Upper lobe of left lung (tissue), 6 donors: ENCODE measurements at places on chromosomes 2 and 18. TPM values are rescaled to one million over a fixed set of nuclear protein-coding genes. Genes with fewer than 3 reads are reported as not detected.
A peak's percentile ranks its signal among the peaks of the same experiment; 100 is the strongest.

Gene CRACDL
- 23.4 TPM for total RNA-seq

Gene IL1RN
- total RNA-seq = 4.7 TPM

Gene SLC16A14
- total RNA-seq = not detected

Gene ALLC
- not detected for total RNA-seq

Gene VWA3B
- 5.2 TPM for total RNA-seq

Gene TXNDC2
- total RNA-seq = 0.33 TPM

Gene TDRD15
- total RNA-seq = 0.07 TPM

DNA sequence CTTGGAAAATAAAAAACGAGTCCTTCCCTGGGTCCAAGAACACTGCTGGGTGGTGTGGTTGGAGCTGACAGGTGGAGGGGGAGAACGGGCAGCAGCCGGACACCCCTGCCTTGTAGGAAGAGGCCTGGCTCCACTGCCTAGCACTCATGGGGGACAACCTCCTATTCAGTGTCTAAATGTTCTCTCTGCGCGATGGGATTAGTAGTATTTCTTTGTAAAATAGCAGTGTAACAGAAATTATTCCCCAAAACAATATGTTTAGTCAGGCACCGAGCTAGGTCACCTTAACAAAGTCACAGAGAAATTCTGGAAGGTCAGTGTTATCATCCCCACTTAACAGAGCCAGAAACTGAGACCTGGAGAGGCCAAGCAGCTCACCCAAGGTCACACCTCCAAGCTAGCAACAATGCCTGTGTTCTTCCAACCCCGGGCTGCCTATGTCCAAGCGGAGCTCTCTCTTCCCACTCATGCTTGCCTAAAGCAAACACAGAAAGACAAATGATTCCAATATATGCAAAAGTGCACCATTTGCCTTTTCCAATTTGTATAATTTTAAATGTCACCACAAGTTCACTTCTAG, 68.0 kb downstream of the STEAP3 start:
- no peak overlapping the region for H3K4me3 ChIP-seq
- H3K27me3 ChIP-seq = no peaks in the 10 kb centered on the region
- no peak overlapping the region for H3K27ac ChIP-seq
- DNase-seq = no peak

DNA sequence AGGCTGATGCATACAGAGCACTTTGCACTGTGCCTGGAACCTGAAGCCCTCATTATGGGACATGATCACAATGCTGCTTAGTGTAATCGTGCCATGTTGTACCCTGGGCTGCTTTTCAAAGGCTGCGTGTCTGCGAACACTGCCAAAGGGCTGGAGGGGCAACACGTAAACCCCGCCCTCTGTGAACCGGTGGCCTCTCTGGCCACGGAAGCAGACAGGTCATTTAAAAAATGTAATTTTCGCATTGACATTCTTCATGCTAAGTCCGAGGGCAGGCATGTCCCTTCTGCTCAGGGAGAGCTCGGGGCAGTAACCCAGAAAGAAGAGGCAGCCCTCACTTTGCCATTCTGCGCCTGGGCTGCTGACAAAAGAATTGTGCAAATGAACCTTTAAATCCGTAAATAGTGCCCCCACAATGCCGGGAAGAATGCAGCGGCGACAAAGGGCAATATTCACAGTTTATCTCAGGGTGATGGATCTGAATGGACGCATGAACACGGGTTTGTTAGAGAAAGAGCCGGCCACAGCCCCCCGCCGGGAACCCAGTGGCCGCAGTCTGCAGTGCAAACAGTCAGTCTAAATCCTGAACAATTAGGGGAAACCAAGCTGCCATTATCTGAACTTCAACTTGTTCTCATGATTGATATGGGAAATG, 226.1 kb downstream of the MYCN start:
- no peaks in the 10 kb centered on the region for H3K36me3 ChIP-seq
- H3K27ac ChIP-seq = no peak overlapping the region

- H3K4me1 ChIP-seq = peaks cover 18% of the 10 kb centered on the region
- no peaks in the 10 kb centered on the region for H3K27me3 ChIP-seq
- H3K36me3 ChIP-seq = no peaks in the 10 kb centered on the region
- no peak overlapping the region for H3K4me3 ChIP-seq
- no peak overlapping the region for H3K27ac ChIP-seq
- DNase-seq = peak; percentile 43
Measured at GRCh38 chr18:10245846-10246175, 208.6 kb upstream of the APCDD1 start.

DNA sequence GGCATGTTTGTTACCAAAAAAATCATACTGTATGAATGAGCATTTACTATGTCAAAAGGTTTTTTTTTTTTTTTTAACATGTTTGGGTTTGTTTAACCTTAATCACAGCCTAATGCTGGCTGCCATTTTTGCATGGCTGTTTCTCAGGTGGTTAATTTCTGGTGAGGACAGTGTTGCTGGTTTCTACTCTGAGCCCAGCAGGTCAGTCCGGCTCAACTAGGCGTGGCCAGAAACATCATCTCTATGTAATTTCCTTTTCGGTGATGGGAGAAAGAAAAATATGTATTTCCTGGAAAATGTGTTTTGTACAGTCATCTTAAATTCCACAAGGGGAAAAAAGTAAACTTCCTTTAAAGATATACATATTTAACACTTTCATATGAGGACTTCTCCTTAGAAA, 24.9 kb upstream of the BZW1 start:
- no peak overlapping the region for H3K27ac ChIP-seq
- DNase-seq = no peak
- H3K4me3 ChIP-seq = no peak overlapping the region
- no peaks in the 10 kb centered on the region for H3K36me3 ChIP-seq
- H3K4me1 ChIP-seq = no peaks in the 10 kb centered on the region

GRCh38 chr18:51711298-51711889, 513.9 kb upstream of the MEX3C start:
- no peaks in the 10 kb centered on the region for H3K36me3 ChIP-seq
- no peak for DNase-seq
- H3K27ac ChIP-seq = no peak overlapping the region
- H3K27me3 ChIP-seq = no peaks in the 10 kb centered on the region

DNA sequence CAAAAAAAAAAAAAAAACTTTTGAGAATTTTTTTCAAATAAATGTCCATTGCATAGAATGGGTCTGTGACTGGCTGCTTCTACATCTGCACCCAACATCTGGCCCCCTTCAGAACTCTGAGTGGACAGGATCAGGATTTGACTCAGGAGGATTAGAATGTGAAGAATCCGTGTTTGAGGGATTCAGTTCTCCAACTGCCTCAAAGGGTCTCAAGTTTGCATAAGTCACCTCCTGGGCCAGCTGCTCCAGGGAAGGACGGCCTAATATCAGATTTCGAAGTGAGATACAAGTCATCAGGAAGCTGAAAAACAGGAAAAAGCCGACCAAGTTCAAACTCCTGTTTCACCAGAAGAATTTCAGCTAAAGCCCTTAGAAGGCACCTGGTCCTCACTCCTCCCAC, 10.9 kb downstream of the MAT2A start:
- no peak for DNase-seq
- no peak overlapping the region for H3K4me3 ChIP-seq
- no peaks in the 10 kb centered on the region for H3K27me3 ChIP-seq
- peaks cover 4% of the 10 kb centered on the region for H3K4me1 ChIP-seq

DNA sequence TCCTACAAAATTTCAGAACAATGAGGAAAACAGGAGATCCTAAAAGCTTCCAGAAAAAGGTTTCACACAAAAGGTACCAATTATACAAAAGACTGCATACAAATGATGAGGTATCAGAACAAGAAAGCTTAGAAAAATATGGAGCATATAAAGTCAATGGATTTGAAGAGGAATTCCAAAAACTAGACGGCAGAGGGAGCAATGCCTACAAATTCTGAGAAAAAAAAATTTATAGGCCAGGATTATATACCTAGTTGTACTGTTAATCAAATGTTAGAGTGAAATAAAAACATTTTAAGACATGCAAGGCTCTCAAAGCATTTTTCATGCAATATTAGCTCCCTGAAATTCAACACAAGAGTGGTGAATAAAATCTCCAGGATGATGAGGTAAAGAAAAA, 106.2 kb downstream of the ZRANB3 start:
- no peak overlapping the region for H3K27ac ChIP-seq
- no peak overlapping the region for H3K4me3 ChIP-seq
- H3K36me3 ChIP-seq = no peaks in the 10 kb centered on the region
- H3K27me3 ChIP-seq = no peaks in the 10 kb centered on the region
- no peaks in the 10 kb centered on the region for H3K4me1 ChIP-seq
- no peak for DNase-seq

DNA sequence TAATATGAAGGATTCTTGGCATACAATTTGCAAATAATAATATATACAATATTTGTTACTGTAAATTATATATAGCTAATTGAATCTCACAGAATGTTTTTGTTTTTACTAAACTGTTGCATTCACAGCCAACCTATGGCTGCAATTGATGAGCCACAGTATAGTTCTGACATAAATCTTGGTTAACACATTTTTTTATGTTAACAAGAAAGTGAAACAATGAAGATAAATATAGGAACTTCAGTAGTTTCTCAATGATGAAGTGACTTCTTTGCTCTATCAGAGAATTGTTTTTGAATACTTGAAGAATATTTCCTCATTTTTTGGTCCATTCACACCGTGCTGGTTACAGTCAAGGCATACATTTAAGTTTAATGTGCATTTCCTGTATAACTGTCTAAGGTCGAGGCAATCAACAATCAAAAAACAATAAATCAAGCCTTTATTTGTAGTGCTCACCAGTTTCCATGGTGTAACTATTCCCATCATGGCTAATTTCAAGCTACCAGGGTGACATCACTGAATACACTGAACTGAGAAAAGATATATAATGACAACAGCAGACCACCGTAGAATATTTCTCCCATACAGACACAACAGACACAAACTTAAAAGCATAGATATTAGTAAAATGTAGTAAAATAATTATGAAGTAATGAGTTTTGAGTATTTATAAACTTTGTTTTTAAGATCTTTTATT, 12.9 kb upstream of the ETAA1 start:
- no peak overlapping the region for H3K4me3 ChIP-seq
- DNase-seq = no peak
- H3K36me3 ChIP-seq = no peaks in the 10 kb centered on the region
- H3K27ac ChIP-seq = no peak overlapping the region
- no peaks in the 10 kb centered on the region for H3K27me3 ChIP-seq
- no peaks in the 10 kb centered on the region for H3K4me1 ChIP-seq

- H3K36me3 ChIP-seq = no peaks in the 10 kb centered on the region
- peak; percentile 48 for DNase-seq
- H3K4me1 ChIP-seq = peaks cover 29% of the 10 kb centered on the region
- peak overlapping the region; percentile 0 for H3K27ac ChIP-seq
- H3K4me3 ChIP-seq = no peak overlapping the region
- no peaks in the 10 kb centered on the region for H3K27me3 ChIP-seq
Measured at GRCh38 chr18:9711361-9712129, 3.4 kb downstream of the RAB31 start.

- no peak overlapping the region for H3K4me3 ChIP-seq
- DNase-seq = no peak
- H3K36me3 ChIP-seq = no peaks in the 10 kb centered on the region
- no peak overlapping the region for H3K27ac ChIP-seq
- H3K27me3 ChIP-seq = no peaks in the 10 kb centered on the region
Measured at GRCh38 chr18:60146220-60146960, 226.2 kb downstream of the MC4R start.

GRCh38 chr2:2184549-2185249, 146.4 kb downstream of the MYT1L start:
- H3K27me3 ChIP-seq = no peaks in the 10 kb centered on the region
- H3K4me3 ChIP-seq = no peak overlapping the region
- peak; percentile 42 for DNase-seq
- H3K36me3 ChIP-seq = no peaks in the 10 kb centered on the region
- no peak overlapping the region for H3K27ac ChIP-seq
